SJSA1 (cell line): ENCODE measurements at places on chromosomes 7 and 10. TPM values are rescaled to one million over a fixed set of nuclear protein-coding genes. Genes with fewer than 3 reads are reported as not detected.
A peak's percentile ranks its signal among the peaks of the same experiment; 100 is the strongest.

DNA sequence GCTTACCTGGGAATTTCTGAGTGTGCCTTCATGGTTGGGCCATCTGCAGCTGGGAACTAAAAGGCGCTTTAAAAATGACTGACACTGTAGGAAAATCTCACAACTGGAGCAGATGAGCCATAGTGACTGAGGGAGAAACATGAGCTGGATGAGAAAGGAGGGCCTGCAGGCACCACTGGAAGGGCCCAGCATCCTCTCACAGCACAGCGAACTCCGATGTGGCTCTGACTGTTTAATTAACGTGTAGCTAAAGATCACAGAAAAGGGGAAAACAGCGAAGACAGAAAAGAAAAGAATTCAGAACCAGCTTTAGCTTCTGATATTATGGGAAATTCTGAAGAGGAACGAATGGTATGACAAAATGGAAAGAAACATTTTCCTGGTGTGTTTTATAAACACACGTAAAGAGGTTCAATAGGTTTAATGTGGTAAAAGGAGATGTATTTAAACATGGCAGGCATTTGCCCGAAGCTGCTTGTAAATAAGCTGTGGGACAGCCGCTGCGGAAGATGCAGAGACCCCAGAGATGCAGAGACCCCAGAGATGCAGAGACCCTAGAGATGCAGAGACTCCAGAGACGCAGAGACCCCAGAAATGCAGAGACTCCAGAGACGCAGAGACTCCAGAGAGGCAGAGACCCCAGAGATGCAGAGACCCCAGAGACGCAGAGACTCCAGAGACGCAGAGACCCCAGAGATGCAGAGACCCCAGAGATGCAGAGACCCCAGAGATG, 534.3 kb downstream of the PTPRN2 start:
- H3K4me3 ChIP-seq, result no peak overlapping the region
- no peaks in the 10 kb centered on the region for H3K27me3 ChIP-seq
- DNase-seq, result no peak

- DNase-seq, result peak; percentile 73
- H3K4me3 ChIP-seq, result no peak overlapping the region
- no peaks in the 10 kb centered on the region for H3K36me3 ChIP-seq
Observed at GRCh38 chr10:76352300-76352699, 920.9 kb downstream of the LRMDA start.

DNA sequence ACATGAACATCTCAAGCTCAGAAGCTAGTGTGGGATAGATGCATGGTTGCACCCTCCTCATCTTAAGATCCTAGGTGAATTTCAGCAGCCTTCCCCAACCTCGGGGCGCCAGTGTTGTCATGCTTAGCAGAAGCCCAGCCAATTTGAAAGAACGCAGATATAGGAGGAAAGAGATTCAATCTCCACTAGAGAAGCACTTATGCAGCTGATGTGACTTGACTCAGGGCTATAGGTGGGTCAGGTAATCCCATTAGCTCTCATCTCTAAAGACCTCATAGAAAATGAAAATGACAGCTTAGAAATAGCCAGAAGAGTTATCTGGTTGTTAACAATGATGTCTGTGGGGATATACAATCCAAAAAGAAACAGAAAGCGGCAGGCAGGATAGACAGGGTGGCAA, 310.5 kb downstream of the GPAM start:
- H3K27ac ChIP-seq, result no peak overlapping the region
- DNase-seq, result no peak
- H3K36me3 ChIP-seq, result no peaks in the 10 kb centered on the region
- no peaks in the 10 kb centered on the region for H3K27me3 ChIP-seq
- H3K4me3 ChIP-seq, result no peak overlapping the region
- no peaks in the 10 kb centered on the region for H3K4me1 ChIP-seq

DNA sequence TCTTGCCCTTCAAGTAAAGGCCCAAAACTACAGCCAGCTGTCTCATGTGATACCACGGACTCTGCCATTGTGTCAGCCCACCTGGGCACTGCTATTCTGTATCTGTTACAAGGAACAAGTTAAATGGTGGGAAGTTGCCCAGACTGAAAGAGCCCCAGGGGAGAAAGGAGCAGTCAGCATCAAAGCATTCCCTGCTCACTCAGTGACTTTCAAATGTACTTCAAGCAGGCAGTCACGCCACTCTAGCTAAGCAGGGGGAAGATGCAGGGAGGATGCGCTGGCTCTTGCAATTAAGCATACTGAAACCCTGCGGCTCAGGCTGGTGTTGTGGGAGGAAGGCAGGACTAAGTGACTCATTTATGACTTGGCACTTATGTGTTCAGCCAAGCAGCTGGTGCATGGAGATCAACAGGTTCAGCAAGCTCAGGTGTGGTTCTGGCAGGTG, 1249.6 kb downstream of the TYW1 start:
- H3K27me3 ChIP-seq, result no peaks in the 10 kb centered on the region
- H3K4me3 ChIP-seq, result no peak overlapping the region
- H3K27ac ChIP-seq, result no peak overlapping the region
- H3K36me3 ChIP-seq, result no peaks in the 10 kb centered on the region
- DNase-seq, result no peak
- H3K4me1 ChIP-seq, result no peaks in the 10 kb centered on the region

DNA sequence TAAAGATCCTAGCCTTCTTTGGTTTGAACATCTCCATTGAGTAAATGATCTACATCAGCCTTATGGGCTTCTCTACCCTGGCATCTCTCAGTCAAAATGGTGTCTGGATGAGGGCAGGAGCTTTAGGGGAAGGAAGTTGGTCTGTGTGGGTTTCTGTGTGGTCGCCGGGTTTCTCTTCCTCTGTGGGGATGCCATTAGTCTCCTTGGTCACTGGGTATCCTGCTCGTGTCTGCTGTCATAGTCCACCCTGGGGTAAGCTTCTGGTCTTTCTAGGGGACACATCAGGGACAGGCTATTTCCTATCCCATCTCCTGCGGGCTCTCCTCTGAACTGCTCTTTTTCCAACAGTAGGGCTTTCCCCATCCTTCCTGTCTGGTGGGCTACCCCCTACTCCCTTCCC, 150.3 kb upstream of the NPY start:
- H3K27me3 ChIP-seq, result no peaks in the 10 kb centered on the region
- H3K4me1 ChIP-seq, result no peaks in the 10 kb centered on the region
- H3K36me3 ChIP-seq, result no peaks in the 10 kb centered on the region
- H3K27ac ChIP-seq, result no peak overlapping the region
- H3K4me3 ChIP-seq, result no peak overlapping the region
- no peak for DNase-seq

- no peak overlapping the region for H3K4me3 ChIP-seq
- H3K4me1 ChIP-seq, result no peaks in the 10 kb centered on the region
- H3K36me3 ChIP-seq, result no peaks in the 10 kb centered on the region
Observed at GRCh38 chr10:127579640-127580039, 30.5 kb downstream of the NPS start.

GRCh38 chr10:3814838-3815220, 29.8 kb upstream of the KLF6 start:
- no peaks in the 10 kb centered on the region for H3K36me3 ChIP-seq
- no peak overlapping the region for H3K4me3 ChIP-seq
- no peak overlapping the region for H3K27ac ChIP-seq
- peaks cover 43% of the 10 kb centered on the region for H3K4me1 ChIP-seq
- no peaks in the 10 kb centered on the region for H3K27me3 ChIP-seq

- DNase-seq, result no peak
- H3K4me3 ChIP-seq, result no peak overlapping the region
- H3K27me3 ChIP-seq, result no peaks in the 10 kb centered on the region
- no peaks in the 10 kb centered on the region for H3K36me3 ChIP-seq
- H3K4me1 ChIP-seq, result no peaks in the 10 kb centered on the region
Observed at GRCh38 chr7:7843972-7844371, 124.6 kb upstream of the GLCCI1 start.

- H3K36me3 ChIP-seq, result peaks cover 17% of the 10 kb centered on the region
- no peak for DNase-seq
- H3K27ac ChIP-seq, result peak overlapping the region; percentile 91
- no peaks in the 10 kb centered on the region for H3K27me3 ChIP-seq
- peaks cover 39% of the 10 kb centered on the region for H3K4me1 ChIP-seq
- no peak overlapping the region for H3K4me3 ChIP-seq
Observed at GRCh38 chr10:114824391-114824790, 2.8 kb downstream of the FHIP2A start.

GRCh38 chr10:42992957-42993390, 83.9 kb upstream of the RET start:
- no peaks in the 10 kb centered on the region for H3K36me3 ChIP-seq
- H3K27me3 ChIP-seq, result no peaks in the 10 kb centered on the region
- DNase-seq, result no peak
- H3K27ac ChIP-seq, result no peak overlapping the region
- H3K4me3 ChIP-seq, result no peak overlapping the region

DNA sequence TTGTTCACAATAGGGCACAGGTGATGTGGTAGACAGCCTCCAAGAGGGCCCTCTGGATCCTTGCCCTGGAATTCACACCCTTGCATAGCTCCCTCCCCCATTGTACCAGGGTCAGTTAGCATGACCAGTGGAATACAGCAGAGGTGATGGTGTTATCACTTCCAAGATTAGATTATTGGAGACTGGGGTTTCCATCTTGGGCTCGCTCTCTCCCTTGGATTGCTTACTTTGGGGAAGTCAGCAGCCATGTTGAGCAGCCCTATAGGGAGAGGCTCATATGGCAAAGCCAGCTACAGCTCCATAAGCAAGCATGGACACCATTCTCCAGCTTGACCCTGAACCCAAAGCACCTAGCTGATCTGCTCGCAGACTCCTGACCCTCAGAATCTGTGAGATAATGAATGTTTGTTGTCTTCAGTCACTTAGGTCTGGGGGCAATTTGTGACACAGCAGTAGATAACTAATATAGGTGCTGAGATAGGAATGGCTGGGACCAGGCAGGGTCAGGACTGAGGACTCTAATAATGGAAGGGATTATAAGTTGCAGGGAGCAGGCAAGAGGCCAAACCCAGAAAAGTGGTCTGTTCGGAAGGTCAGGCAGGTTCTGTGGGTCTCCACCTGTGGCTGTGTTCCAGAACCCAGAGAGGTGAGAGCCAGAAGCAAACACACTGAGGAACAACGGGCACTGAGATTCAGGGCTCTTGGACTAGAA, 22.9 kb downstream of the TBXAS1 start:
- peaks cover 5% of the 10 kb centered on the region for H3K4me1 ChIP-seq
- H3K36me3 ChIP-seq, result no peaks in the 10 kb centered on the region
- H3K4me3 ChIP-seq, result no peak overlapping the region
- no peak for DNase-seq
- no peak overlapping the region for H3K27ac ChIP-seq
- no peaks in the 10 kb centered on the region for H3K27me3 ChIP-seq

DNA sequence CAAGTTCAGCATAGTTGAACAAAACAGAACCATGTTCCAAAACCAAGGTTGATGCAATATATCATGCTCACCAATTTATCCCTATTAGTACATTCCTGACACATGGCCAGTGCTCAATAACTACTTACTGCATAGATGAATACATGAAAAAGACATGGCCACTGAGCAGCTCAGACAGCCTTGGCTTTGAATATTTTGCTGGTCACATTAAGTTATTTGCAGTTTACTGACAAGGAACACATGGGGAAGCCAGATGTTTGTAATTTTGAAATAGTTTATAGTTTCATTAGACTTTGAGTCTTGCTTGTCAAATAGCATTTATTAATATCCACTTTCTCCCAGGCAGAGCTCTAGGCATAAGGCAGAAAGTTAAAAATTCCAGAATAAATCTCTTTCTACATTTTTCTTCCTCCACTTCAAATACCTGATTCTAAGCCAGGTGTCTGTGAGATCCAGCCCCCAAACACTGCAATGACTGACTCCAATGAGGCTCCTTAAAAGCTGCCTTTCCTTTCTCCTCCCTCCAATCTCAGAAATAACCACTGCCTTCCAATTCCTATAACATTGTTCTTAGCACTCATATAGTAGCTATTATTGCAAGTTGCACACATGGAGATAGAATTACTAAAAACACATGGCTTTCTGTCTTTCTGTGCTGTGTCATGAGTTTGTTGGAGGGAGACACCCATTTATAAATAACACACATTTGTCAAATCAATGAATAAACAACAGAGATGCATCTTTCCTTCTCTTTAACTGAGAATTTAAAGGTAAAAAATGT, 91.3 kb downstream of the PCGF5 start:
- H3K27ac ChIP-seq, result no peak overlapping the region
- no peak overlapping the region for H3K4me3 ChIP-seq
- 0 out of 2 replicates have a peak, but pooled peaks cover 4% of the 10 kb centered on the region for H3K4me1 ChIP-seq
- no peak for DNase-seq
- H3K27me3 ChIP-seq, result no peaks in the 10 kb centered on the region; the same call in 1 of the 2 replicates

GRCh38 chr7:149423449-149424110, 37.3 kb downstream of the ZNF777 start:
- H3K4me3 ChIP-seq, result no peak overlapping the region
- no peak overlapping the region for H3K27ac ChIP-seq
- H3K4me1 ChIP-seq, result peaks cover 4% of the 10 kb centered on the region

- H3K36me3 ChIP-seq, result no peaks in the 10 kb centered on the region
- H3K4me3 ChIP-seq, result no peak overlapping the region
- no peak for DNase-seq
- no peak overlapping the region for H3K27ac ChIP-seq
- H3K27me3 ChIP-seq, result peaks cover under 1% of the 10 kb centered on the region; the same call in 1 of the 2 replicates
Observed at GRCh38 chr10:30691639-30692015, 62.1 kb upstream of the LYZL2 start.

DNA sequence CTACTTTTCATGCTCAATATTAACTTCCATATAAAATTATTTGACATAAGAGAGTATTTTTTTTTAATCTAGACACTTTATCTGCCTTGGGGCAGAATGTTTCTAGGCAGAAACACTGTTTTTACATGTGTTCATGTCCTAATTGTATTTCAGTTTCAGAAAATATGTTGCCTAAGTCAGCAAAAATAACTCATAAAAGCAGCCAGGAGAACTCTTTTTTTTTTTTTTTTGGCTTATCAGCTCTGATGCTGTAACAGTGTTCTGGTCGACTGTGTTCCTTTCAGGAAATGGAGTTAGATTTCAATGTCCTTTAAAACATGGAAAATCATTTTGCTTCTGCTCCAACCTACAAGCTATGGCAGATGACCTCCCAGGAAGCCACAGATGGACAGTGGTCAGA, 63.2 kb upstream of the OPALIN start:
- no peaks in the 10 kb centered on the region for H3K4me1 ChIP-seq
- no peaks in the 10 kb centered on the region for H3K36me3 ChIP-seq
- DNase-seq, result no peak
- peaks cover 22% of the 10 kb centered on the region for H3K27me3 ChIP-seq

GRCh38 chr7:101121991-101122932, 4.6 kb upstream of the SERPINE1 start:
- H3K27me3 ChIP-seq, result no peaks in the 10 kb centered on the region
- H3K4me3 ChIP-seq, result peak overlapping the region; percentile 18
- peaks cover 99% of the 10 kb centered on the region for H3K4me1 ChIP-seq
- H3K36me3 ChIP-seq, result no peaks in the 10 kb centered on the region

The AFAP1L2 gene
- 1.3 and 2.1 TPM in 2 replicates for total RNA-seq

The SPDYE18 gene
- total RNA-seq, result not detected in 2 replicates

The STEAP4 gene
- total RNA-seq, result not detected in 2 replicates

The PPRC1 gene
- total RNA-seq, result 17.8 and 18.2 TPM in 2 replicates

The SSC4D gene
- 0.34 TPM in 1 of 2 replicates, not detected in the other for total RNA-seq

The NFE2L3 gene
- total RNA-seq, result 14.4 and 17.1 TPM in 2 replicates

The DENND2A gene
- total RNA-seq, result 10.2 and 30.0 TPM in 2 replicates

The HUS1 gene
- total RNA-seq, result 36.9 and 46.6 TPM in 2 replicates

The OPN1SW gene
- not detected in 2 replicates for total RNA-seq

The DGKI gene
- total RNA-seq, result 1.6 and 2.9 TPM in 2 replicates

The FAM13C gene
- total RNA-seq, result 0.03 TPM in 1 of 2 replicates, not detected in the other
